Right renal cortex interstitium (tissue), 3 donors: ENCODE measurements at places on chromosomes 6 and 20.

DNA sequence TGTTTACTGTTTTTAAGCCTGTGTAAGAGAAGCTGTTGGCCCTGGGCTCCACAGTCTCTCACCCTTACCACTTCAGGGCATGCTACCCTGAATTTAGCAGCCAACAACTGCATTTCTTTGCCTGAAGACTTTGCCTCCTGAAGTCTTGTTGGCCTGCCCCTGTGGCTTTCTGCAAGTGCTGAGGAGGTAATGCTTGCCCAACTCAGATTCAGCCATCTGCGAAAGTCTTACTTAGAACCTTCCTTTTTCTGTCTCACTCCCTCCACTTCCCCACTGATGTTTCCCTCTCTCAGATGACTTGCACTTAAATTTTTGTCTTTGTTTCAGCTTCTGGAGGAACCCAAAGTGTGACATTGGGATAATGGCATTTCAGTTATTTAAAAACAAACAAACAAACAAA, 11.8 kb upstream of the IBTK start:
- DNase-seq: no peak

- no peak for DNase-seq
Observed at GRCh38 chr6:116371918-116372209, 1.1 kb downstream of the DSE start.

GRCh38 chr20:33687993-33688937, 2.1 kb upstream of the E2F1 start:
- no peak for DNase-seq

DNA sequence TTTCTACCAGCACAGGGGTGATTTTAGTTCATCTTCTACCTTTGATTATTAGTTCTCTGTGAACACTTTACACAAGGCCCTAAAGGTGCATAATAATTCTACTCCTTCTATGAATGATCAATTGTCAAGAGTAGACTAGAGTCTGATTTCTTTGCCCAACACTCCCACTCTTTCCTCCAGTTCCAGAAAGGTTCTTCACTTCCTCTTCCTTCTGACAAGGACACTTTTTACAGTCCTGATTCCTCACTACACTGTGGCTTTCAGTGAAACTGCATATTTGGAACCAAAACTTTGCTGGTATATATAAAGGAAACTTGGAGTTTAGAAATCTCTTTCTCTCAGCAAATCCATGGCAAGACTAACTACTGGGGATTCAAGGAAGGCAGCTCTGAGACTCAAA, 10.6 kb upstream of the RSPO3 start:
- no peak for DNase-seq

DNA sequence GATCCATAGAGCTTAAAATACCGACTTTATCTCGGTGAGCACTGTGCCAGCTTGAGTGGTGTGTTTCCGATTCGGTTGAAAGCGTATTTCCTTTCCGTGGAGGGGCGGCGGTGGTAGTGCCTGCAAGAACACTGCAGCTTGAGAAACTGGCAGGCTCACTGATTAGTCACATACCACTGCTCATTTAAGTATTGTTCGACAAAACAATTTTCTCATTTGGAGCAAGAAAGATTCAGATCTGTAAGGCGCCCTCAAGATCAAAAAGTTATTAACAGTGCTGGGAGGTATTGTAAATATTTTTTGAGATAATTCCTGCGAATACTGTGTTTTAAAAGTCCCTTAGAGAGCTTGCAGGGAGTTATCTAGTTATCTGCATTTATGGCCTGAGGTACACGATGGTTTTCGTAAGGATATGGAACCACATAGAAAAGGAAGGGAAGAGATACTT, 1.3 kb downstream of the MAPK14 start:
- DNase-seq: peak; percentile 36

GRCh38 chr6:54481091-54481490, 172.8 kb downstream of the TINAG start:
- no peak for DNase-seq

- DNase-seq: no peak
Observed at GRCh38 chr6:75115481-75115880, 90.4 kb downstream of the COL12A1 start.

- no peak for DNase-seq
Observed at GRCh38 chr20:24972341-24972740, 20.2 kb downstream of the APMAP start.
